ENCODE measurements at places on chromosomes 1 and 21.
A peak's percentile ranks its signal among the peaks of the same experiment; 100 is the strongest.

DNA sequence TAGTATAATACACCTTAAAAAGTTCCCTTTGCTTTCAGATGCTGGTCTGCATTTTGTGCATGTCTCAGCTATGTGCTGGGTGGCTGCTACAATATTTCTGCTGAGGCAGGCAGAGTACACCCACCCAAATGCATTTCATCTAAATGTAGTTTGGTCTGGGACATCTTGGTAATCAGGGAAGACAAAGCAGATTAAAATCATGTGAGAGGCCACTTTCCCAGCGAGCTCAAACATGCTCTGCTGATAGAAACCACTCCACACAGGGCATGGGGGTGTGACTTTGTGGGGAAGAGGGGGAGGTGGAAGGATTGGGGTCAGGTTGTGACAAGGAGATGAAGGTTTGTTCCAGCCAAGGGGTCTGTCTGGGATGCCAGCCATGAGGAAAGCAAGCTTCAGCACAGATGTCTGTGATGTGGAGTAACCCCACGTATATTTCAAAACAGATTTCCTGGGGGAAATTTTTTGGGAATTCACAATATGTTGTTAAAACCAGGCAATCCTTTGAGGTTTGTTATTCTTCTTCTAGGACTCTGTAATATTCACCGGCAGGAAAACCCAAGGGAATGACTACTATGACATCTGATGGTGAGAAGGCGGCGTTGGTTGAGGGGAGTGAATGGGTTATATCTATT lies 255.1 kb upstream of the FGGY start:
- no peak for DNase-seq

- no peak for DNase-seq
Observed at GRCh38 chr1:243595527-243596210, 254.4 kb downstream of the AKT3 start.

DNA sequence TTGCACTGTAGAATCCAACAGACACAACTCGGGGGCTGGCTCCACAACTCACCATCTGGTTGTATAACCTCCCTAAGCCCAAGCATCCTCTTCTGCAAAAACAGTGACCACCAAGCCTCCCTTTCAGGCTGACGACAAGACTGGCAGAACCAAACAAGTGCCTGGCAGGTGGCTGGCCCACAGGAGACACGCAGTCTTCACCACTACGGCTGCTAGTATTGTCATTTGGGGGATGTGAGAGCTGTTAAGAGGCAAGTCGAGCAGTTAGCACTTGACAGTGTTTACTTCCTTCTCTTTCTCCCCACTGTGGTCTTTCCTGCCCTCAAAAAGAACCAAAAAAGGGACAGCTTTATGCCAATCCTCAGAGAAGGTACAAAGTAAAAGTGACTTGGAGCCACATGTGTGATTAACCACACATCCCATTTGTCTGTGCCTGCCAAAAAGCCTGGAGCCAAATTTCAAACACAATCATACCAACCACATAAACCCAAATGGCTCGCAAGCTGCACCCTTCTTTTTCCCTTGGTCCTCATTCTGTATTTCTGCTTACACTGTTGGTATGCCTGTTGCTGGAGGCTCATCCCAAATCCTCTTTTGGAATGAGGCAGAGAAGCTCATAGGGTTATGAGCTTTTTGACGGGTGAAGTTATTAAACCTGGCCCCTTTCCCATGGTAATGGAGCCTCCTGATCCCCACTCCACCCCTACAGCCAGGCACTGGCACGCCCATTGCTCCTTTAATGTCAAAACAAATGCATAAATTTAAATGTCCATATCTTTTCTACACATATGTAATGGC lies 94.1 kb downstream of the TGFBR3 start:
- DNase-seq = peak; percentile 20

DNA sequence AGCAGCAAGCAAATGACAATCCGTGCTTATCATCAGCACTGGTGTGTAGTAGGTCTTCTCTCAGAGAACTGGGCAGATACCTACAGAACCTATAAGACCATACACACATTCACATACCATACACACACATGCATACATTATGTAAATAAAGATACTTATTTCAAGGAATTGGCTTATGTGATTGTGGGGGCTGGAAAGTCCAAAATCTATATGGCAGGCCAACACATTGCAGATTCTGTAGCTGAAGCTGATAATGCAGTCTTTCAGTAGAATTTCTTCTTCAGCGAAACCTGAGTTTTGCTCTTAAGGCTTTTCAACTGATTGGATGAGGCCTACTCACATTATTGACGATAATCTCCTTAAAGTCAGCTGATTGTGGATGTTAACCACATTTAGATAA lies 24.1 kb downstream of the RAP1A start:
- DNase-seq = no peak

DNA sequence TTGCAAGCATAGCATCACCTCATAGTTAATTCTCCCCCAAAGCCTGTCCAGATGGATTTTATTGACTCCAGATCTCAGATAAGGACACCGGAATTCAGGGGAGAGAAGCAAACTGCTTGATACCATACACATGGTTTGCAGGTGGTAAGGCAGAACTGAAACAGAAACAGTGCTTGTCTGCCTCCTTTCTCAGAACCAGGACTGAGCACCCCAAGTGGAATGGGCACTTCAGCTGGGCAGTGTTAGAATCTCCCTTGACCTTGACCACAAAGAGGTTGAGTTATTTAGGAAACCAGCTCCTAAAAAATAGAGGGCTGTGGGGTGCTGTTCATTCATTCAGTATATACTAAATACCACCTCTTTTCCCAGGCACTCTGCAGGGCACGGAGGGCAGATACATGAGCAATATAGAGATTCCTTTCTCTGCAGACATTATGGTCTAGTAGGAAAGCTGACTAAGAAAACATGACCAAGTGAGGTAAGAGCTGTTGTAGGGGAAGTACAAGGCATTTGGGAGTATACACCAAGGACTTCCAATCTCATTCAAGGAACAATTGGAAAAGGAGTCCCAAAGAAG lies 185.2 kb downstream of the C1orf94 start:
- DNase-seq = no peak

DNA sequence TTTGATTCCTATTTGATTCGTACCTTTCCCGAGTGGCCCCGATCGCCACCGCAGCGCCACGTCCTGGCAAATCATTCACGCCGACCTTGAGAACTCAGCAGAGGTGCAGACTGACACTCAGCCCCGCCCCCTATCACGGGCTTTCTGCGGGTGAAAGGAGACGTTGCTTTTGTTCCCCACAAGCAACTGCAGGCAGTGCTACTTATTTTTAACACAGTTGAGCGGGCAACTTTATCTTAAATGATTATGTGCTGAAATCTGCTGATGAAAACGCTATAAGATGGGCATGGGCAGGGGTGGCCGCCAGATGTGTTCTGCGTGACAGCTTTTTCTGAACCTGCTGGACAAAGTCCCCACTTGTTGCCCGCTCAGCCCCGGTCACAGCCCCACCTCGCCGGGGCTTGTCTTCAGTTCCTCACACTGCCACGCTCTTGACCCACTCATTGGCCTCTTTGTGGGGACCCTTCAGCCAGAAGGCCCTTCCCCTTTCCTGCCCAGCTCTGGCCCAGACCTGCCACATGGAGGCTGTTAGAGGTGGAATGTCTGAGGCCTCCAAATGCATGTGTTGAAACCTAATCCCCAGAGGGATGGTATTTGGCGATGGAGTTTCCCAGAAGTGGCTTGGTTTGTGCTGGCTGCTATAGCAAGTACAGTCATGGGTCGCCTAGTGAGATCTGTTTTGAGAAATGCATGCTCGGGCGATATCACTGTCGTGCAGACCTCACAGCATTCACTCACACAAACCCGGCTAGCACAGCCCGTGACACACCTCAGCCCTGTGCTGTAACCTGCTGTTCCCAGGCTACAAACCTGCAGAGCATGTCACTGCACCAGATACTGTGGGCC lies 15.7 kb upstream of the PDXK start:
- peak; percentile 70 for DNase-seq

DNA sequence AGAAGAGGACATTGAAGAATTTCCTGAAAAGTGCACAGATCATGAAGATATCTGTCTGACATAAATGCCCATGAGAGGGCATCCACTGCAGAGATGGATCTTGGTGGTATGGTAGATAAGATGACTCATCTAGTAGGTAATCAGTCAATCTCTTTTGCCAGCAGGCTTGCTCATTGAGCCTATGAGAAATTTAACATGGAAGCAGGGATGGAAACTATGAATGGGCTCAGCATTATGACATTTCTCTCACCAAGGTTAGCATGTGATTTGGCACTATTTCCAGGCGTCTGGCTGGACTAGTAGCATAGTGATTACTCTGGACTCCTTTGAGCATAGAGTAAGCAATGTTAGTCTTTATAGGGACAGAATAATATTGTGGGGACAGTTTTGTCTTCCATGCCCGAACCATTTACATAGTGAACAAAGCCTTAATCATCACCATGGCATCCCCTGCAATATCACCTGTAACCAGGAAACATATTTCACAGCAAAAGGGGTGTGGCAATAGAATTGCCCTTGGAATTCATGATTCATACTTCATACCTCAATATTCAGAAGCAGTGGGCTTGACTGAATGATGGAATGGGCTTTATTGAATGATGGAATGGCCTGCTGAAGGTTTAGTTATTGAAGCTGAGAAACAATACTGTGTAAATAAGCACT lies 7.3 kb downstream of the OR2C3 start:
- no peak for DNase-seq

Data from hematopoietic multipotent progenitor cell treated with erythropoietin and hydrocortisone succinate and interleukin-3 and kit ligand, for 4 days (in vitro differentiated cells).